Amniotic stem cell (primary cell): ENCODE measurements at places on chromosomes 5 and 9.

DNA sequence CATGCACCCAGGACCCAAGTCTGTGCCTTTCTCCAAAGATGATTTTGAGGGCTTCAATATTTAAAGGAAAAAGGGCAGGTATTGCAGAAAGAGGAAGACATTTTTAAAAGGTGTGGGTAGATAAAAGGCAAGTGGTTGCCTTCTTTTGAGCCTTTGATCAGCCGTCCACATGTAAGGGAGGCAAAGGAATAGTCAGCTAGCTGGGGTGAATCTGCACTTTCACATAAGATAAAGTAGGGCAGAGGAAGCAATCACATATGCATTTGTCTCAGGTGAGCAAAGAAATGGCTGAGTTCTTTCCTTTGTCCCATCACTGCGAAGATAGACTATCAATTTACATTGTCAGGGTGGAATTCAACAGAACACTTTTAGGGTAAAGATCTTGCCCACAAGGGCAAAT lies 19.9 kb downstream of the MGAT1 start:
- DNase-seq = no peak

DNA sequence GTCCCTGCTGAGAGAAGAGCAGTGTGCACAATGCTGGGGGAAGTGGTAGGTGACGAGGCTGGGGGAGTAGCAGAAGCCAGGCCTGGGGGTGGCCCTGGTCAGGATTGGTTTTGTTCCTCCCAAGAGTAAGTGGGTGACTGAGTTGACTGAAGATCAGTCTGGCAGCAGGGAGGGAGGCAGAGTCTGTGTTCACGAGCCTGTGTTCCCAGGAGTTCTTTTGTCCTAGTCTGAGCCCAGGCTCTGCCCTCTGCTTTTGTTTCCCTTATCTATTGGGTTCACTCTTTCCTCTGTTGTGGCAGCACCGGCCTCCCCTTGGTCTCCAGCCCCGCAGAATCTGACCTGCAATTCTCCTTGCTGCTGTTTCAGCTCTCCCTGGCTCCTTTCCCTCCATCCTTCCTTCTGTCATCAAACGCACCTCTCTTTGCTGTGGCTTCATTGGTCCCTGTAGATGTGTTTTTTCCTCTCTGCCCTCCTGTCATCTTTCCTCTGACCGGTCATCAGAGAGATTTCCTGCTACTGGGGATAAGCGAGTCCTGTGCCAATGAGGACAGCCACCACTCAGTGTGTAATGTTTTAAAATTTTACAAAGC lies 607.4 kb downstream of the KIF4B start:
- DNase-seq = no peak

- DNase-seq = no peak
These were observed 4.4 kb upstream of the DIAPH1 start for GRCh38 chr5:141623186-141623585.

DNA sequence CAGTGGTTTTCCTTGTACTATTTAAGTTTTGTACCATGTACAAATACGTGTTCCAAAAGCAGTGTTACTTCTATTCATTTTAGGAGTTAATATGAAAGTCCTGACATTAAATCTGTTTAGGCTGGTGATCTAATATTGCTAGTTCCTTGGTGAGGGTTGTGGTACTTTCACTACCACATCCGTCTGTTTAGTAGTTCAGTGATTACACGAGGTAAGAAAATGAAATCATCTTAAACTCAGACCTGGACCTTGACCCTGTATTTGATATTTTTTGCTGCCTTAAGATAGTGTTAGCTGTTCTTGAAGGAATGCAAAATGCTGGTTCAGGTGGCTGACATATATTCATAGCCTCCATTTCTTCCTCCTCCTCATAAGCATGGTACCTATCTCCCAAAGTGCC lies 50.3 kb downstream of the MTAP start:
- DNase-seq = no peak
